ENCODE measurements at places on chromosomes 12 and 14.
A peak's percentile ranks its signal among the peaks of the same experiment; 100 is the strongest.

DNA sequence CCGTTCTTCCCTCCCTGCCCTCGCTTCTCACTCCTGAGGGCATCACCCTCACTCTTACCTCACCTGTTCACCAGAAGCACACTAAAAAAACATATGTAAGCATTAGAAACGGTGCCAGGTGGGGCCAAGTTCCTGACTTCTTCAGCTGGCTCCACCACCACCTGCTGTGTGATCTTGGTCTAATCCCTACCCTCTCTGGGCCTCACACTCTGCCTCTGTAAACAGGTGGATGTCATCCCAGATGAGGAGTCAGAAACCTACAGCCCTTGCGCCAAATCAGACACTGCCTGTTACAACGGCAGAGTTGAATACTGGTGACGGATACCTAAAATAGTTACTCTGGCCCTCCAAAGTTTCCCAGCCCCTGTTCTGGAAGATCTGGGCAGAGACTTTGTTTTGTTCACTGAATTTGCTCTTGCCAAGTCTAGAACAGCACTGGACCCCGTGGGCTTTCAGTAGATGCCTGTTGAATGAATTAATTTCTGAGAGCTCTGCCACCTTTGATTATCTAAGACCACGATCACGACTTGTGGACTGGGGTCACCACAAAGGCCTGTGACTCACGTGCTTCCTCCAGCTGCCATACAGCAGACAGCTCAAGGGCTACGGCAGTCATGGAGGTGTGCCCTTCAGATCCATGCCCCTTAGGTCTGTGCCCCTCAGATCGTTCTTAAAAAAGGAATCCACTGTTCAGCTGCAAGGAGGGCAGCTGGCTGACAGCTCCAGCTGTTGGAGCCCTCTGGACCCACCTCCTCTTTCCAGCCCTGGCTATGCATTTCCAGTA, 71.9 kb downstream of the GSC start:
- DNase-seq, result no peak

DNA sequence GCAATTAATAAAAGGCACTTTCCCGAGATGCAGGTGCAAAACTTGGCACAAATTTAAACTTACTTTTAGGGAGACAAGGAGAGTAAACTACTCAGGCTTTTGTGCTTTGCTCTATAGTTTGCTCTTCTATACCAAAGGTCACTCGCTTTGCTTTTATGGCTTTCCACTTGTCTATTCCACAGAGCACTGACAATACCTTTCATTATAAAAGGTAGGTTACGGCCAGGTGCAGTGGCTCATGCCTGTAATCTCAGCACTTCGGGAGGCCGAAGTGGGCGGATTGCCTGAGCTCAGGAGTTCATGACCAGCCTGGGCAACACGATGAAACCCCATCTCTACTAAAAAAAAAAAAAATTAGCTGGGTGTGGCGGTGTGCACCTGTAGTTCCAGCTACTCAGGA, 32.9 kb downstream of the ALKBH1 start:
- no peak for DNase-seq

DNA sequence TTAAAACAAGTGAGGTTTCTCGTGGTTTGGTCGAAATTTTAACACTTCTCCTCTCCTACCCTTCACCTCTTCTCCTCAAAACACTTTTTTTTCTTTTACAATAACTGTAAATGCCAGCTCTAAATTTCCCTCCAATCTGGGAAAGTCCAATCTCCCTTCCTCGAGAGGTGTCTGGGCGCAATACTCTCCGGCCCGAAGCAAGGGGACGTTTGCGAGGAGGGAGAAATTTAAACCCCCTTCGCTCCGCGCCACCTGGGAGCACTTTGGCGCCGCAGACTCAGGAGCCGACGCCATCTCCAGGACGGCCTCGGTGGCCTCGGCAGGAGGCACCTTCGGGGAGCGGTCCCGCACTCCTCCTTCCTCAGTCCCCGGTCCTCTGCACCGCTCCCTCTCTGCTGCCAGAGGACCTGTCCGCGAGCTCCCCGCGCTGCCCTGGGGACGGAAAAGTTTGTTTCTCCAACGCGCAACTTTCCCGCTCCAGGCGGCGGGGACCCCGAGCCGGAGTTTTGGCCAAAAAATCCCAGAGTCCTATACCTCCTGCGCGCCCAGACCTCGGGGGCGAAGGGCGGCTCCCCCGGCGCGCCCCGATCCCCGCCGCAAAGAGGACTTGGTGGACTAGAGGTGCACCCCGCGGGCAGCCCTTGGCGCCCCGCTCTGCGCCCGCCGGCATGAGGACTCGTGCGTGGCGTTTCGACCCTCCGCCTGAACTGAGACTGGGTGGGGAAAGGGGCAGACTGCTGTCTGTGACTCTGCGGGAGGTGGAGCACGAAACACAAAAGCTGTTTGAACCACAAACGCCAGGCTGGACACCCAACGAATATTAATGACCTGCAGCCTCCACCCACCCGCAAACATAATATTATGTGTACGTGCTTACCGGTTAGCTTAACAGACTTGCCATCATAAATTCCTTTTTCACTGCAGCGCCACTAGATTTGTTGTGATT, 95.2 kb upstream of the HMGA2 start:
- no peak for DNase-seq

GRCh38 chr12:58966939-58967338, 46.6 kb upstream of the LRIG3 start:
- no peak for DNase-seq

GRCh38 chr14:21965042-21965441, 291.4 kb upstream of the OR4E1 start:
- DNase-seq, result no peak

DNA sequence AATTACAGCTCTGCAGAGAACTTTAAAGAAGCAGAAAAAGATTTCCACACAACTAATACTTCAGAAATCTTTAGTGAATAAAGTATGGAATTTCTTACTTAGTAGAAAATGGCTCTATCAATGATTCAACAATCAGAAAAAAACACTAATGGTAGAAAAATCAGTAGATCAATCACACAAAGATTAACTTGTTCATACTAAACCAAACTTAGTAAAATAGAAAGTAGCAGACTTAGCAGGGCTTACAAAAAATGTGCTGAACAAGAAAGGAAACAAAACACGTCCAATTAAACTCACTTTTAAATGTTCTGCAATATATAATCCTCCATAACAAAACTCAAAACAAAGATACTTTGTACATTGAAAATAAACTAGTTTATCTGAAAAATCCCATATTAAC, 38.9 kb downstream of the CEP128 start:
- no peak for DNase-seq

DNA sequence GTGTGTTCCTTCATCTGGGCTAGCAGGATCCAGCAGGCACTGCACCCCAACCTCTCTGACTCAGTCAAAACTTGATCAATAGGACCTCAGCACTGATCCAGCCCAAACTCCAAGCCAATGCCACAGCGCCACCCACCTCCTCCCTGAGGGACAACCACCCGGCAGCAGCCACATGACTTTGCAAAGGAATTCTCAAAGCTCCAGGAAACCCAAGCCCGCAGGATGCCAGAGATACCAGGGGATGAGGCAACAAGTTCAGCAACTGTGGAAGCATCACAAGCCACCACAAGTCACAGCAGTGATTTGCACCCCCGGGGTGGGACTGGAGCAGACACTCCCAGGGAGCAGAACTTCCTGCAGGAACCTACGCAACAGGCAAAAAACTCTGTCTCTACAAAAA, 37.3 kb downstream of the ACTN1 start:
- DNase-seq, result no peak

DNA sequence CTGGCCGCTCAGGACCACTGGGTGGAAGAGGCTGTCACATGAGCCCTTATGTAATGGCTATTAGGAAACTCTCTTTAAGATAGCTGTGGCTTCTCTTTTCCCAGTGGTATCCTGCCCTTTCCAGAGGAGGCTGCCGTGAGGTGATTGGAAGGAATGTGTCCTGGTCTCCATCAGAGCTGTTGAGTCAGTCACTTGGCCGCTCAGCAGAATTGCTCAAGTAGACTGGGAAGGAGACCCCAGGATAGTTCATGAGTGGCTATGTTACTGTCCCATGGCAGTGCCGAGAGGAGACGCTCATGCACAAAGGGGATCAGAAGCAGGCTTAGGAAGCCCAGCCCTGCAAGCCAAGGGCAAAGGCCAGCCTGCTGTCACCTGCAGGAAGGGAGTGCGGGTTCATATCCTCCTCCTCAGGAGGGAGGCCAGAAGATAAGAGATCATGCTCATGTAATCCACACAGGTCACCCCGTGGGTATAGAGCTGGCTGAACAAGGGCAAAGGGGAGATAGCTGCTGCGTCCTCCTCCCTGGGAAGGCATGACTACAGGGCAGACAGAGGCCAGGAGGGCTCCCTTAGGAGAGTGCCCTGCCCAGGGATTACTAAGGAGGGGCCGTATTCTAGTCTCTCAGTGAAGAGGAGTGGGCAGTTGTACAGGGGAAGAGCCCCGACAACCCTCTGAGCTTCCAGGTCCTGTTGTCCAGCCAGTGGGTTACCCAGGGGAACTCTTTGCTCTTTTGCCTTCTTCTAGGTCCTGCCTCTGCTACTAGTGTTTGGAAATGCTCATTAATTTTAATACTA, 137.0 kb upstream of the MAX start:
- DNase-seq, result no peak

- no peak for DNase-seq
Observed at GRCh38 chr12:75944097-75944904, 87.3 kb downstream of the PHLDA1 start.

DNA sequence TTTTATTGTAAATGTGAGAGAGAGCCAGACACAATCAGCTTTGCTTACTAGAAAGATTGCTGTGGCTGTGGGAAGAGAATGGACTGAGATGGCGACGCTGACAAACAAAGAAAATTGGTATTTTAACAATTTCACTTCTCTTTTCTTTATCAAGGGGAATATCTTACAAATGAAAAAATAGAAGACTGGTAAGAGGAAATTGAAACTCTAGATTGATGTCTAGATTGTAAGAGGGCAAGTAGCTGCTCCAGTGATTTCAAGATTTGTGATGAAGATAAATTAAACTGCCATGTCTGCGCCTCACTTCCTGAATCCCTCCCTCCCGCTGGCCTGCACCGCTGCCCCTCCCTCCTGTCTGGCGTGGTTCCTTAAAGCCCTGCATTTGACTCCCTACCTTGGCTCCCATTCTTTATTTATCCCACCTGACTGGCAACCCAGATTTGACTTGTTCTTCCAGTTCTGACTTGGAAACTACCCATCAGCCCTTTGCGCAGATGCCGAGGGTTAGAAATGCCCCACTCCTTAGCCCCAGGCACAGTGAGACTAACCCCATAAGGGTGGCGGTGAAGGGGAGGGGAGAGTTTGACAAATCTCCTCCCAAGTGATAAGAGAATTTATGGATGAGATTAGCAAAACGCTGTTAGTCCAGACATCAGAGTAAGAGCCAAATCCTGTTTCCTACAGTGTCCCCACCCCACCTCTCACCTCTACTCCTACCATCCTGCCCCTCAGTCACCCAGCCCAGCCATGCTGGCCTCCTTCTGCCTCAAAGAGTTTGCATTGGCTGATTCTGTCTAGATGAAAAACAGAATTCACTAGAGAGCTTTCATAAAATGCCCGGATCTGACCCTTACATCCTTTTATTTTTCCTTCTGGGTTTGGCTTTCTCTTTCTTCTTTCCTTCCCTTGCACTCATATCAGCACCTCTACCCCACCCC, 125.3 kb upstream of the ATF7IP start:
- DNase-seq, result no peak

DNA sequence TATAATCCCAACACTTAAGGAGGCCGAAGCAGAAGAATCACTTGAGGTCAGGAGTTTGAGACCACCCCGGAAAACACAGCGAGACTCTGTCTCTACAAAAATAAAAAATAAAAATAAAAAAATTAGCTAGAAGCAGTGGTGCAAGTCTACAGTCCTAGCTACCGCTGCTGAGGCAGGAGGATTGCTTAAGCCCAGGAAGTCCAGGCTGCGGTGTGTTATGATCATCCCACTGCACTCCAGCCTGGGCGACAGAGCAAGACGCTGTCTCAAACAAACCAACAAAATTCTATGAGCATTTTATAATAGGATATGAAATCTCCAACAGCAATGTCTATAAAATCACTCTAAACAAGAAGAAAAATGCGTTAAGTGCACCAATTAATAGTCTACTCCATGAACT, 75.3 kb downstream of the PPP1R12A start:
- no peak for DNase-seq

- DNase-seq, result no peak
Observed at GRCh38 chr12:3231399-3231876, 154.3 kb downstream of the TSPAN9 start.

DNA sequence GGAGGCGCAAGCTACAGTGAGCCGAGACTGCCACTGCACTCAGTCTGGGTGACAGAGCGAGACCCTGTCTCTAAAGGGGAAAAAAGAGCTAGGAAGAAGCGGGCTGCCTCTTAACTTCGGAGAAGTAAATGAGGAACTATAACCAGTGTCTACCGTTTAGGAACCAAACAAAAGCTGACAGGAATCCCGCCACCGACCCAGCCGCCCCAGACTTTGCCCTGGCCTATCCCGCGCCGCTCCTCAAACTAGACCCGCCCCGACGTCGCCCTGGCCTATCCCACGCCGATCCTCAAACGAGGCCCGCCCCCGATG, 568 bp upstream of the SIVA1 start:
- no peak for DNase-seq

- DNase-seq, result no peak
Observed at GRCh38 chr12:93663729-93664084, 13.5 kb upstream of the CRADD start.

GRCh38 chr12:118124333-118124874, 11.5 kb upstream of the PEBP1 start:
- no peak for DNase-seq

DNA sequence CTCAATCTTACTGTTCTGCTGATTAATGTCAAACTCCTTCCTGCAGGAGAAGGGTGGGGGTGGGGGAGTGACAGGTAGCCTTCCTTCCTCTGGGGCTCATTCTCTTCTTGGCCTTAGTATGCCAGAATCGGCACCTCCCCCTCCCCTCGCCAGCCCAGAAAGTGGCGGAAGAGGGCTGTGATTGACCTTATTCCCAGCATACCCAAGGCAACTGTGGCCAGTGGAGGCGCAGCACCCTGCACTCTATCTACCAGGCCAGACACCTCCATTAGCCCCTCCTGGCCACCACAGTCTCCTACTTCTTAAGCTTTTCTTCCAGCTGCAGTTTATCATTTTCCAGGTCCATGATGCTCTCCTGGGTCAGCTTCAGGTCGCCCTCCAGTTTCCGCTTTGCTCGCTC, 15.5 kb downstream of the MYH6 start:
- no peak for DNase-seq

GRCh38 chr14:59107819-59108218, 80.6 kb upstream of the DAAM1 start:
- peak; percentile 51 for DNase-seq

- DNase-seq, result no peak
Observed at GRCh38 chr14:105979446-105979845, 453.1 kb downstream of the TMEM121 start.

- DNase-seq, result no peak
Observed at GRCh38 chr12:81022531-81022930, 55.3 kb upstream of the ACSS3 start.

DNA sequence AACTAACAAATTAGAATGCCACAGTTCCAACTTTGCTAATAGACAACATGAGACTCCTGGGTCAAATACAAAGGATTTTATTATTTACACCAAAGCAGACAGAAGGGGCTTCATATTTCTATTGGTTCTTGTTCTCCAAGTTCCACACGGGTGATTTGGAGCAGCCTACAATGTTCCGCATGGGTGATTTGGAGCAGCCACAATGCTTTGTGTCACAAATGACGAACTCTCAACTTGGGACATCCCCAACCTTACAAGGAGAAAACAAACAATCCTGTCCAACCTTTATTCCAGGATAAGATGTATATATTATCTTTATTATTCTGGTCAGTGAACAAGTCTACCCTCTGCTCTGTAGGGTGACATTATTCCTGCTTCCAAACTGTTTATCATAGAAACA, 694.3 kb upstream of the MGAT4C start:
- DNase-seq, result peak; percentile 42

- DNase-seq, result no peak
Observed at GRCh38 chr14:102516531-102517391, 7.2 kb upstream of the ANKRD9 start.

- DNase-seq, result peak; percentile 80
Observed at GRCh38 chr12:53508534-53509170, 1.4 kb upstream of the NPFF start.
